Trophoblast cell (in vitro differentiated cells and primary cell): ENCODE measurements at places on chromosomes 16 and 17.

DNA sequence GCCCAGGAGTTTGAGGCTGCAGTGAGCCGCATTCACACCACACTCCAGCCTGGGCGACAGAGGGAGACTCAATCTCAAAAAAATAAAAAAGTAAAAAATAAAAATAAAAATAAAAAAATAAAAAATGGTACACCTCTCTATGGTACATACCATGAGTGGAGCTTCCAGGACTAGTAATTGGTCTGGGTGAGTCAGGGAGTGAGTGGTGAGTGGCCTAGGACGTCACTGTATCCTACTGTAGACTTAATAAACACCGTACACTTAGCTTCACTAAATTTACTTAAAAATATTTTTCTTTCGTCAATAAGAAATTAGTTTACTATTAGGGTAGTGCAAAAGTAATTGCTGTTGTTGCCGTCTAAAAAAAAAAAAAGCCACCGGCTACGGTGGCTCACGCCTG lies 9.0 kb downstream of the CDH5 start:
- DNase-seq: peak; percentile 18

- DNase-seq: no peak
Measured at GRCh38 chr16:4293181-4293716, 20.4 kb upstream of the TFAP4 start.

- no peak for DNase-seq
Measured at GRCh38 chr16:28182801-28183200, 29.0 kb downstream of the XPO6 start.

DNA sequence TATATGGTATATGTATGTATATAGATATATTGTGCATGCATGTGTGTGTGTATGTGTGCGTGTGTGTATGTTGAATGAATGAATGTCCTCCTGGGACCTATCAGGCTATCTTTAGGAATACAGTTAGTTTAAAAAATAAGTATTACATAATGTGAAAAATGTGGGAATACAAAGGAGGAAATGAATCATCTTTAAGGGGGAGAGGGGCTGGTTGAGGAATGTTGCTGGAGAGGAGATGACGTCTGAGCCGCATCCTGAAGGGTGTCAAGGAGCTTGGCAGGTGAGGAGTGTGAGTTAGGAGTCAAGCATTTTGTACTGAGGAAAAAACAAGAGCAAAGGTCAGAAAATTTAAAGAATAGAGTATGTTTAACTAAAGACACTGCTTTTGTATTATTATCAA lies 62.4 kb upstream of the NLK start:
- peak; percentile 71 for DNase-seq

GRCh38 chr17:49973271-49973615 lies 4.3 kb downstream of the DLX4 start:
- peak; percentile 82 for DNase-seq

- DNase-seq: no peak
Measured at GRCh38 chr17:957856-958421, 21.6 kb downstream of the NXN start.

DNA sequence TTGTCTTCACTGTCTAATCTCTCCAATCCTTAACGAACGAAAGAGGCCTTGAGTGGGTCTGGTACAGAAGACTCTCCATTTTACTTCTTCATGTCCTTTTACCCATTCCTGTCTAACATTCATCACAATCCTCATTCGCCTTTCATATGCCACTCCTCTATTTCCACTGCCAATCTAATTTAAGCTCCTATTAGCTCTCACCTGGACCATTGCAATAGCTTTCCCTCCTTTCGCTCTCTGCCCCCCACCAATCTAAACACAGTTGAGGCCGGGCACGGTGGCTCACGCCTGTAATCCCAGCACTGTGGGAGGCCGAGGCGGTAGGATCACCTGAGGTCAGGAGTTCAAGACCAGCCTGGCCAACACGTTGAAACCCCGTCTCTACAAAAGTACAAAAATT lies 6.3 kb upstream of the SLFN14 start:
- DNase-seq: no peak

DNA sequence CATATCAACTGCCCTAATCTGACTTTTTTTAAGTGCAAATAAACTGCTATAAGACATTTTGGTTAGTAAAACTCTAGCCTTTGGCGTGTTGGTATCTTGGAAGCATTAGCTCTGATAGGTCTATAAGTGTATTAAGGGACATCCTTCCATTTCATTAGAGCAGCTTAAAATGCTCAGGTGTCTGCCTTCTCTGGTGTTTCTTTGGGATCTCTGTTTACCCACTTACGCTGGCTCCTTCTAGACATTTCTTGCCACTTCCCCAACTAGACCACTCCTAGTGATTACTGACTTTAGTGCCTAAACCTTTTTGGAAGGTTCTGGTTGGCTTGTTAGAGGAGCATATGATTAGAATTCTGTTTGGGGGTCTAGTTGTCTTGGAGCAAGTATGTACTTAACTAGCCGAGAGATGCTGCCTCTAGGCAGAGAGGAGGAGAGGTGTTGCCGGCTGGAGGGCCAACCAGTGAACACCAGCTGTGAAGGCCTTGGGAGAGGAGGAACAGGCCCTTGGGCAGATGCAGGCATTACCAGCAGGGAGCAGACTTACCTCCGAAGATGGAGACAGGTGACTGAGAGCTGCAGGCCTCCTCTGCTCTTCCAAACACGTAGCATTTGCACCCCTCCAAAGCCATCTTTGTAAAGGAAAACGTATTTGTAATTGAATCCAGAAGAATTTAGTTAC lies 15.2 kb upstream of the CLEC18C start:
- DNase-seq: no peak

DNA sequence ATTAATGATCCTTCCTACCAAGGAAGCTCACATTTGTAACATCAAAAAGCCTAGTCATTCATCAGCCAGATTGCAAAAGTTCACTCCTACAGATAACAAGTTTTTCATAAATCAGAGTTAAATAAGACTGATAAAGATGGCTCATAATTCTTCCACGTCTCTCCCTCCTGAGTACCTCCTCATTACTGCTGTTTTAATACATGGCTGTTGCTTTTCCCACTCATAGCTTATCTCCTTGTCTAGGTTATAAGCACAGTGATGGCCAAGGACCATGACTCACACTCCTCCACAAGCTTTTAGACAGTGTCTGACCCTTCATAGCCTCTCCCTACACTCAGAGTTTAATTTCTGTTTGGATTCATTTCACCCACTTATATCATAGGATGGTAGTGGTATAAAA lies 100.9 kb upstream of the MON1B start:
- no peak for DNase-seq

- no peak for DNase-seq
Measured at GRCh38 chr17:57465610-57466009, 209.3 kb downstream of the MSI2 start.

GRCh38 chr17:16027708-16028584 lies 28.3 kb downstream of the TTC19 start:
- DNase-seq: peak; percentile 78

- DNase-seq: no peak
Measured at GRCh38 chr16:66002601-66003000, 363.9 kb upstream of the CDH5 start.

DNA sequence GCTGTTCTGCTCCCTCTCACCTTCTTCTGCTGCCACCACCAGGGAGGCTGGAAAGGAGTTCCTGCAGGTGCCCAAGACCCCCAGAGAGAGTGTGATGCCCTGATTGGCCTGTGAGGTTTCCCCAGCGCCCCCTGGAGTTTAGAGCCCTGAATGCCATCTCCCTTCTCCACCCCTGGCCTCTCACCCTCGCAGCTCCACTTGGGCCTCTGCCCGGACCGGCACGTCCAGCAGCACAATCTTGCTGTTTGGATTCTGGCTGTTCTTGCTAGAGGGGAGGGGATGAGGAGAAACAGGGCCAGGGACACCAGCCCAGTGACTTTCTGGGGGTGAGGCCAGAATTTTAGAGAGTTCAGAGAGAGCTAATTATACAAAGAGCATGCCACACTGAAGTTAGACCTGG lies 12.5 kb upstream of the FAM171A2 start:
- no peak for DNase-seq

DNA sequence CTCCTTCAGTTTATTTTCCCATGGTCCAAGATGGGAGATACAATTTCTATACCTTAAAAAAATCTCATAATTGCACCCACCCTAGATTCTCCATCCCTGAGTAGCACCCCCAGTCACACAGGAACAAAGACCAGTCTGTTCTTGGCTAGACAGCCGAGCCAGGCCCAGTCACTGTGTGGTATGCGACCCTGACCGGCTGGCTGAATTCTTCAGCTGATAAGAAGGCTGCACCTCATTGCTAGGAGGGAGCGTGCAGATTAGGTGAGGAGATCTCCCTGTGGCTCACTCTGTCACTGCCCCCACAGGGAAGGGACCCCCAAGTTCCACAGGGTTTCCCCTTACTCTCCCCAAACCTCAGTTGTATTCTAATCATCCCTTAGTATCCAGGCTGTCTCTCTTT lies 138.7 kb downstream of the SALL1 start:
- DNase-seq: no peak

GRCh38 chr16:67967183-67967957 lies 1.1 kb downstream of the SLC12A4 start:
- DNase-seq: peak; percentile 16

DNA sequence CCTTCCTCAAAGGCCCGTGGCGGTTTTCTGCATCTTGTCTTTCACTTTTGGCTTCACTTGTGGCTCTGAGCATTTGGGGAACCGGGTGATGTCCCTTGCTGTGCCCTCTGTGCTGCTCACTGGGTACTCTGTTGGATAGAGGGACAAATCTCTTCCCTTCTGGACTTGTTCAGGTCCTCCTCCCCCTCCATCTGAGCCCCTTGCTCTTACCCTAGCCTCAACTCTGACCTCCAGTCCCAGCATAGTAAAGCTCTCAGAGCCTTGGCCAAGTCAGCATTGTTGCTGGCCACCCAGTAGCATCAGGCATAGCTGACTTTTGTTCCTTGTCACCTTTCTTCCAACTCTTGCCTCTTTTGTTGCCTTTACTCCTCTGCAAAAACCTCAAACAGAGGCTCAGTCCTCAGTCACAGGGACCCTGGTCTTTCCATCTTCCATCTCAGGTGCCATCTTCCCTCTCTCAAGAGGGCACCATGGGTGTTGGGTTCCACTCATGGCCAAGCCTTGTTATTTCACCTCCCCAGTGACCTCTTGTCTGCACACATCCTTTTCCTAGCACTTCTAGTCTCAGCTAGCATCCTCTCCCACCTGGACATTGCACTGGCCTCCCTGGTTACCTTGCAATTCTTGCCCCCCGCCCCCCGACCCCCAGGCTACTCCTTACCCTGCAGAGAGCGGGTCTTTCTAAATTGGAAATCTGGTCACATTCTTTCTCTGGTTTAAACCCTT lies 393 bp upstream of the PSMB10 start:
- DNase-seq: peak; percentile 75

GRCh38 chr17:77930780-77931768 lies 27.4 kb upstream of the TNRC6C start:
- no peak for DNase-seq

DNA sequence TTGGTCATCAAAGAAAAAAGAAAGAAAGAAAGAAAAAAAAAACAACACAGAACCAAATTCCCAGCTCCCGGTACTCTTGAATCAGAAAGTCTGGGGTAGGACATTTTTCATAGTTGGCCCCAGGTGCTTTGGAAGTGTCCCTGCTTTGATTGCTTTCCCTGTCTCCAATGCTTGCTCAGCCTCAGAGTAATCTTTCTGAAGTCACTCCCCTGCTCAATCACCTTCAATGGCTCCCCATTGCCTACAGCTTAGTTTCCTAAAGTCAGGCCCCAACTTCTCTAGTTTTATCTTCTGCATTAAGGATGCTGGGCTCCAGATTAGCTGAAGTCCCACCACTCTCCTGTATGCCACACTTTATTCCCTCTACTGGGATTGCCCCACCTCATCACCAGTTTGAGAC lies 17.1 kb downstream of the CNGB1 start:
- no peak for DNase-seq

DNA sequence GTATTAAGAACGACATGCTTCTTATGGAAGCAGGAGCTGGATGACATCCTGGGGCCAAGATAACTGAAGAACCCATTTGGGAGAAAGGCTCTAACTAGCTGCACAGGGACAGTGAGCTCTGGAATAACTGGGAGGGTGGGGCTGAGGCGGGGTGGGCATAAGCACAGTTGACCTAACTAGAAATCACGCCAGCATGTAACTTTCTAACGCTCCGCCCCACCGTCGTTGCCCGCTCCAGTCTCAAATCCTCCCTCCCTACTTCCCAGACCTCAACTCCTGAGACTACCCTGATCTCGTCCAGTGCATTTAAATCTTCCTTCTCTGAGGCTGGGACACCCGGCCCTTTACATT lies 436 bp downstream of the PHB1 start:
- DNase-seq: no peak
